ENCODE measurements at places on chromosomes 12 and 14. TPM values are rescaled to one million over a fixed set of nuclear protein-coding genes. Genes with fewer than 3 reads are reported as not detected.

- DNase-seq = no peak
Measured at GRCh38 chr12:20629414-20630156, 65.5 kb upstream of the SLCO1C1 start.

- no peak for DNase-seq
Measured at GRCh38 chr14:69066396-69067171, 86.3 kb downstream of the DCAF5 start.

DNA sequence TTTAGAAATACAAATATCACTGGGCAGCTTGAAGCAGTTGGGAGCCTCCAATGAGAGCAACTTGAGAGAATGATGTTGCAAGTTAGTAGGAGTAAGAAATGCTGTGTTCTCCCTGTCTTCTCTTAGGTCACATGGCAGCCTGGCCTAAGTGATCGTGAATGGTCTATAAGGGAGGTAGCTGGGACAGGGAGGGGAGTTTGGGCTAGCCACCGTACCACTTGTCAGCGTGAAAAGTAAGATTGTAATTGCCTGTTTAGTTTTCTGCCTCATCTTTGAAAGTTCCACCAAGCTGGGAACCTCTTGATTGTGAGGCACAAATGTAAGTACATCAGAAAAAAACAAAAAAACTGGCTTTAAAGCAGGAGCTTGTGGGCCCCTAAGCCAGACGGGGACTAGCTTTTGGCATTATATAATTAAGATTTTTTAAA, 36.4 kb downstream of the MDM2 start:
- DNase-seq = no peak

DNA sequence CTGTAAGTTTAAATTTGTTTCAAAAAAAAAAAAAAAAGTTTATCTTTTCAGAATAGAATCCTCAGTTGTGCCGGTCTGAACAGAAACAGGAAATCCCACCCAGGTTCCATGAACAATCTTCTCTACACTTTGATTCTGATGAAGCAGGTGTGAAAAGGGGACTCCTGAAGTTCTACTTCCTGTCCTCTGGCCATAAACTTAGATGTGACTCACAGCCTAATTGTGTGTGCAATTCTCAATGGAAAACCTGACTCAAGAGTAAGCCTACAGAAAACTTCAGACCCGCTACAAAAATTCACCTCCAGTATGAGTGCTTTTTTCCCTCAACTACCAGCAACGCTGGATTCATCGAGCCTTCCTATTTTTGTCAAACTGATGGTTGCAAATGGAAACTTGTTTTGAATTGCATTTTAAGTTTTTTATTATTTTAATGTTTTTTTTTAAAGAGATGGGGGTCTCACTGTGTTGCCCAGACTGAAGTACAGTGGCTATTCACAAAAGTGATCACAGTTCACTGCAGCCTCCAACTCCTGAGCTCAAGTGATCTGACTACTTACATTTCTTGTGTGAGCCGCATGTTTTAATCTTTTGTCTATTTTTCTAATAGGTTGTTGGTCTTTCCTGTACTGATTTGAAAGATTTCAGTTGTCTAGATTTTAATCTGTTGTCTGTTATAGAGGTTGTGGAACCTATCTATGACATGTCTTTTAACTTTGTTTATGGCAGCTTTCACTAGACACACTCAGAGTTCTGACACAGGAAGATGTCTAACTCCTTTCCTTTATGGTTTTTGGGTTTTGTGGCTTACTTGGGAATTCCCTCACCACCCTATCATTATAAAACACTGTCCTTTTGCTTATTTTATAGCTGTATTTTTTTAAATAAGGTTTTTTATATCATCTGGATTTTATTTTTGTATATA, 37.6 kb downstream of the ATG14 start:
- no peak for DNase-seq

TMTC2 gene
- 99.3 TPM for total RNA-seq

Data from glutamatergic neuron (in vitro differentiated cells).